Renal cortex interstitium (tissue), 15 donors: ENCODE measurements at places on chromosomes 16 and 17.

DNA sequence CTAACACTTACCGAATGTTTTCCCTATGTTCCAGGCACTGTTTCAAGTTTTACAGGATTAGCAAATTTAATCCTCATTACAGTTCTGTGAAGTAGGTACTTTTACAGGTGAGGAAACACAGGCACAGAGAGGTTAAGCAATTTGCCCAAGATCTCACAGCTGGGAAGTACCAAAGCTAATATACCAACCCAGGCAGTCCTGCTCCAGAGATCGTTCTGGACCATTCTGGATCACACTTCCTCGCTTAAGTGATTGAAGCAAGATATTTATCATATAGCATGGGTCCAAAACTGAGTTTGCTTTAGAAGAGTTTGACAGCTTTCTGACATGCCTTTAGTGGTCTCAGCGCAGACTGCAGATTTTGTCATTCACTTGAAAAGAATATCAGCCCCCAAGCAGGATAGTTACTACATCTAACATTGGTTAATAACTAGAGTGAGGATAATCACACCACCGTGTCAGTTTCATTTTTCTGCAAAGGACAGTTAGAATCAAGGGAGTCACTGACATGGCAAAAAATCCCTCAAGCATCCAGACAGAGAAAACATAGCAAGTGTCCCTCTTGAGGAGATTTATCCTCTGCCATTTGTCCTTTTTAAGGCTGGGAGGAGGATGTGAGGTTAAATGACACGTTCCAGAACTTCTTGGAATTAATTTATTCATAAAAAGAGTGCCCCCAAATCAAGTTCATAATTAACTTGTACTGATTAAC, 5.1 kb downstream of the HS3ST3B1 start:
- no peak for DNase-seq

DNA sequence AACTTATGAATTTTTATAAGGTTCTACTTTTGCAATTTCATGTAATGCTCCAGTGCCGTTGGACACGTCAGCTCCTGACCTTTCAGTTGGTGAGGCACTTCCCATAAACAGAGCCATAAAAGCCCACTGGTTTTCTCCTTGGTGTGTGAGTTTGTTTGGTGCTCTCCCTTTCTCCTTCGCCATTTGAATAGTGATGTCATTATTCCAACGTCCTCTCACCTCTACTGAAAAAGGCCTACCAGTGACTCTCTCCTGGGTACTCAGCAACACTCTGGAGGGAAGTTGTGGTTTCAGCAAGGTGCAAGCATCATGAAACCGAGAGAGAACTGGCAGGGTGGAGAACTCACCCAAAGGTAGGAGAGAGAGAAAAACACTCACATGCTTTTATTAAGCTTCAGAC, 29.6 kb upstream of the HNF1B start:
- no peak for DNase-seq

- DNase-seq, result no peak
These were observed 233.8 kb upstream of the GSE1 start for GRCh38 chr16:85379041-85380001.

- no peak for DNase-seq
These were observed 6.1 kb downstream of the PPP1R9B start for GRCh38 chr17:50144355-50144754.

GRCh38 chr16:88284101-88284500, 98.7 kb upstream of the ZNF469 start:
- DNase-seq, result no peak

DNA sequence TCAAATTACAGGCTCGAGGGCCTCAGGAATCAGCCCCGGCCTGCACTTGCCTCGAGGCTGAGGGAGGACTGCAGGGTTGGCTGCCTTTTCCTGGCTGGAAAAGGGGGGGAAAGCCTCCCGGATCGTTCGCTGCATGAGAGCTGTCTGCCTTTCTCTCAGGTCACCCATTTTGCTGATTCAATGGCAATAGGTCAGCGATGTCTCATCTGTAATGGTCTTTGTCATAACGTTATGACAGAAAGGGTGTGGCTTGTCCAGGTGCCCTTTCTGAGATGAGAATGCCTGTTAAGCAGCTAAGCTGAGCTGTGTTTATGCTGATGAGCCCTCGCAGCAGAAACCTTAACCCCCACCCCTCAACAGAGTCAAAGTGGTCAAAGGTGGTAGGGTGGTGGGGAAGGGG, 81.8 kb downstream of the AKAP1 start:
- DNase-seq, result no peak

- DNase-seq, result no peak
These were observed 14.1 kb upstream of the UTP6 start for GRCh38 chr17:31915456-31916100.

DNA sequence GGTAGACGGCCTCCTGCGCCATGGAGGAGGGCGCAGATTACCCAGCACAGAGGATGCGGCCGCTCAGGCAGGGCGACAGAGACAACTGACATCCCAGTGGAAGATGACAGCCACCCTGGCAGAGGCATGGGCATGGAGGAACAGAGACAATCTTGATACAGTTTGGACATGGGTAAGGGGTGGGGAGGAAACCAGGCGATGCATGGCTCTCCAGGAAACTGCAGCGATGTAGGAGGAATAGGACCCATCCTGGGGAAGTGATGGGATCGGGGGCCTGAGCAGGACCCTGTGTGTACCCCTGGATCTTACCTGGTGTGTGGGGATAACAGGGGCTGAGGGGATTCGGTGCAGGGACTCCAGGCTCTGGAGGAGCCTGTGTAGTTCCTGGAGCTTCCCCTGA, 4.6 kb downstream of the OSBPL7 start:
- DNase-seq, result no peak

GRCh38 chr17:61260071-61260797, 139.4 kb upstream of the TBX2 start:
- no peak for DNase-seq

DNA sequence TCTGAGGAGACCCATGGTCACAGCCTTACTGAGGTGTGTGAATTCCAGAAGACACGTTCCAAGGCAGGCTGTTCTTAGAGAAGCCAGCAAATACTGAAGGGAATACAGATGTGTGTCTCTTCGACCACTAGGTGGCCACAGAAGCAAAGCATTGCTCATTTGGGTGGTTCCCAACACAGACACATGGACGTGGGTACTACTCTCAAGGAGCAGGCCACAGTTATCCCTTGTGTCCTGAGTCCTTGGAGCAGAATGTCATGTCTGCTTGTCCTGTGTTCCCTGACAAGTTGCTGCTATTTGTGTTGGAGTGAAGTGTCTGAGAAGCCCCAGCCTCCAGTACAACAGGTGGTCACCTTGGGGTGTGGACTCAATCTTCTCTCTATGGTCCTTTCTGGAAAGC, 30.3 kb downstream of the HMOX2 start:
- DNase-seq, result no peak

DNA sequence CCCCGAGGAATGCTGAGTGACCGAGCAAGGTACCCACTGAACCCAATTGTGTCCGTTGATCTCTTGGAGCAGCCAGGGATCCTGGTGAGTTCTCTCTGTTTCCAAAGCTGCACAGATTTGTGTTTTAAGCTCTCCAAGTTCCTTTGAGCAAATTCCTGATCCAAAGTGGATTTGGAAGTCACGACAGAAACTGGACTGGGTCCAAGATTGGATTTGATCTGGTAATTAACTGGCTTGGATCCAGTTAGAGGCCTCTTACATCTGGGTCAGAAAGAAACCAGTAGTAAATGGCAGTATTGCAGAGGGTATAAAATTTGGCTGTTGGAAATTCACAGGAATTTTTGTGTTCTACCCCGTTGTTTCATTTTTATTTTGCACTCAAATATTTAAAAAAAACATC, 119.5 kb downstream of the PMP22 start:
- DNase-seq, result no peak

GRCh38 chr17:56851008-56851407, 17.1 kb downstream of the DGKE start:
- no peak for DNase-seq

GRCh38 chr16:64051824-64052223, 1070.0 kb downstream of the CDH11 start:
- DNase-seq, result no peak

- DNase-seq, result no peak
These were observed 39.6 kb downstream of the GPRC5B start for GRCh38 chr16:19844945-19845641.

GRCh38 chr17:51346218-51346982, 86.1 kb downstream of the UTP18 start:
- DNase-seq, result no peak

GRCh38 chr16:58608601-58609136, 21.0 kb downstream of the CNOT1 start:
- DNase-seq, result no peak

- DNase-seq, result no peak
These were observed 82.9 kb downstream of the ZNF778 start for GRCh38 chr16:89300311-89300975.

GRCh38 chr16:77738706-77739558, 16.6 kb downstream of the NUDT7 start:
- no peak for DNase-seq

GRCh38 chr16:29675811-29676643, 3.0 kb upstream of the QPRT start:
- no peak for DNase-seq

DNA sequence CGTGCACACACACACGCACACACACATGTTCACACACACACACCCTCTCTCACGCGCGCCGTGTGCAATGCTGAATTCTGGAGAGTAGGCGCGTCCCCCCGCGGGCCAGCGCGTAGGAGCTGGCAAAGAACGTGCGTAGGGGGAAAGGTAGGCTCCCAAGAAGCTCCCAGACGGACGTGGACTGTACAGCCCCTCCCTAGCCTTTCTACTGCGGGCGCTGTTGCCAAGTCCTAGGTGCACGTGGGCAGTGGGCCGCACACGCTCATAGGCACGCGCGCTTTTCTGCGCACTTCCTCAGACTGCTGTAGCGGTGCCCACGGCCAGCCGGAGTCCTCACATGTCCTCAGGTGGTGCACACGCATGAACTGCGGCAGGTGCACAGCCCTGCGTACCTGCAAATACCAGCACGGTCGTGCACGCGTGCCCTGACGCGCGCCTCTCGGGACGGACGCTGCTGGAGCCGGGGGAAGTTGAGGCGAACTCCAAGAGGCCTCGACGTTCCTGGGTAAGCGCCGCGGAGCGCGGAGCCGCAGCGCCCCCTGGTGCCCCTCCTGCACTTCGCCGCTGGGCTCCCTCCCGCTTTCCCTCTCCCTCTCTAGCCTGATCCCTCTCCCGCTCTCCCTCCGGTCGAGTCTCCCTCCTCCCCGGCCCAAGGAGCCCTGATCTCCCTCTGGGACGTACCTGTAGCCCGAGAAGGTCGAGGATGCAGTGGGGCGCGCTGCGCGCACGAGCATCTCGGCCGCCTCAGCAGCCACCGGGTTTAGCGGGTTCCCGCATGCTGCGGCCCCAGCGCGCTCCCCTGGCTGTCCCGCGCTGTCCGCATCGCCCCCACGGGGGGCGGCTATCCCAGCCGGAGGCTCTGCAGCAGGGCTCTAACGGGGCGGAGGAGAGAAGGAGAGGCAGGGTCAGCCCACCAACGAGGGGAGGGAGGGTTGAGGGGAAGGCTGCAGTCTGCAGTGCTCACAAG, 749 bp downstream of the GRIN2A start:
- DNase-seq, result peak; percentile 58

DNA sequence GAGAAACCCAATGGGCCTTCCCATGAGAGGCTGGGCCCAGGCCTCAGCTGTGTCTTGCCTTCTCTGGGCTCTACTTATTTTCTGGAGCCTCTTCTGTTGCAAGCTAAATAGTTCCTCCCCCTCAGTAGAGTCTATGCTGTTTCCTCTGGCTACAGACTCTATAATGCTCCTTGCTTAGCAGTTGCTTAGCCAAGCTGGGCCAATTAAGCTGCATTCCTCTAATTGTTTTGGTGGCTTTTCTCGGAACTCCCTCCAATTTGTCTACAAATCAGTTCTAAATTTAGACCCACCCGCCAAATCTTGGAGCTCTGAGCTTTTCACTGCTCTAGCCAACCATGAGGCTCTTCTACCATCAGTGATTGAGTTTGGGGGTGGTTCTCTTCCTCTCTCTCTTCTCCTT, 302.7 kb upstream of the ASIC2 start:
- DNase-seq, result no peak

DNA sequence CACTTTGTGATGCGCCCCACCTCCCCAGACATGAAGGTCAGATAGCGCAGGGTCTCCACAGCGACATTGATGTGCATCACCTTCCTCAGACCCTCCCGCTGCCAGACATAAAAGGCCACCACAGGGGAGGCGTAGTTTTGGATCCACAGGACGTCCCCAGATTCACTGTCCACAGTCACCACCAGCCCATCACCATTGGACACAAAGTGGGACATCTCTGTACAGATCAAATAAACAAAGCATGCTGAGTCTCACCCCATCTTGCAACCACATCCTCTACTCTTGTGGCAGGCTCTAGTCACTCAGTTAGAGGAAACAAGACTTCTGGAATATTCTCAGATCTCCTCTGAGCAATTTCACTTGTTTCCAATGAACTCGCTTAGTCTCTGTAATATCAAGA, 46.3 kb upstream of the ICAM2 start:
- no peak for DNase-seq

DNA sequence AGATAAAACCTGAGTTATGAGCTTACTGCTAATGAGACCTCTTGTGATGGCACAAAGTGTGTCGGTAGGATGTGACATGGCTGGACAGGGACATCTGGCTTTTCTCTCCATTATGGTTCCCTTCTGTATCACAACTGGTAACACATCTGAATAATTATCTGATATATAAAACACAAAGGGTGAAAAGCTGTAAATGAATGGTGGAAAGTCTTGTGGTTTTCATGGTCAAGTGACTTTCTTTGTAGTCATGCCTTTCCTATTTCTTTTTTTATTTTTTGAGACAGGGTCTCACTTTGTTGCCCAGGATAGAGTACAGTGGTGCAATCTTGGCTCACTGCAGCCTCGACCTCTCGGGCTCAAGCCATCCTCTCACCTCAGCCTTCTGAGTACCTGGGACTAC, 35.3 kb upstream of the ZFHX3 start:
- DNase-seq, result no peak

- DNase-seq, result no peak
These were observed 149.0 kb upstream of the GOT2 start for GRCh38 chr16:58883131-58883530.

GRCh38 chr16:81485824-81486539, 41.4 kb downstream of the CMIP start:
- no peak for DNase-seq

- DNase-seq, result no peak
These were observed 23.6 kb downstream of the MILR1 start for GRCh38 chr17:64472564-64472963.

DNA sequence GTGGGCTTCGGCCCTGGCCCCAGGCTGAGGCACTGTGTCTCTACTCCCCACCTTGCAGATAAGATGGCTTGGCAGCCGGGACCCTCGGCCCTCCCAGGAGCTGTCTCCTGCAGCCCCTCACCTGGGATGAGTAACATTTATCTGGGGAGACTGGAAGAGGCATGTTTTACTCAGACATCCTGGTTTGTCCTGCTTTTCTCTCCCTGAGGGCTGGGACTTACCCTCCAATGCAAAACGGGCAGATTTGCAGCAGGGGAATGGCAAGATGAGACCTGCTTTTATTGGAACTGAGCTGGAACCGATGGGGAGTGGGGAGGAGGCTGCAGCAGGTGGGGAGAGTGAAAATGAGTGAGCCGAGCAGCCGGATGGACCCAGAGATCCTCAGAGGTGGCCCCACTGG, 27.3 kb upstream of the UBE2G1 start:
- no peak for DNase-seq
